ENCODE measurements at places on chromosomes 12 and 14.

GRCh38 chr14:102821252-102821651 lies 44.0 kb downstream of the TRAF3 start:
- no peak for ATAC-seq

DNA sequence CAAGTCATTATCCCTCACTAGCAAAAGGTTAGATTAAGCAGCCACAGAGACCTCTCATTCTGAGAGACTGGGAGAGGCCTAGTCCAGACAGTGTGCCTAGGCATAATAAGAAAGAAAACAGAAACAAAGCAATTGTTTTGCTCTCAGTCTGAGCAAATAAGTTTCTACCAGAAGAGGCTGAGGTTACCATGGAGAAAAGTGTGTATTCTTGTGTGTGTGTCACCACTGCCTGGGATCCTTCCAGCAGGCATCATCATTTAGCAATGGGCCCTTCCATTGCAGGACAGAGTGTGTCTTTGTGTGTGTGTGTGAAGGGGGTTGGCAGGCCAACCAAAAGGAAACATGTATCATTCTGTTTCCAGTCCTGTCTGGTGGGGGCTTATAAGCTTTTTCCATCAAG lies 3.7 kb downstream of the EFS start:
- peak; percentile 71 for ATAC-seq

GRCh38 chr14:60211153-60211552 lies 37.9 kb upstream of the PPM1A start:
- ATAC-seq, result no peak

DNA sequence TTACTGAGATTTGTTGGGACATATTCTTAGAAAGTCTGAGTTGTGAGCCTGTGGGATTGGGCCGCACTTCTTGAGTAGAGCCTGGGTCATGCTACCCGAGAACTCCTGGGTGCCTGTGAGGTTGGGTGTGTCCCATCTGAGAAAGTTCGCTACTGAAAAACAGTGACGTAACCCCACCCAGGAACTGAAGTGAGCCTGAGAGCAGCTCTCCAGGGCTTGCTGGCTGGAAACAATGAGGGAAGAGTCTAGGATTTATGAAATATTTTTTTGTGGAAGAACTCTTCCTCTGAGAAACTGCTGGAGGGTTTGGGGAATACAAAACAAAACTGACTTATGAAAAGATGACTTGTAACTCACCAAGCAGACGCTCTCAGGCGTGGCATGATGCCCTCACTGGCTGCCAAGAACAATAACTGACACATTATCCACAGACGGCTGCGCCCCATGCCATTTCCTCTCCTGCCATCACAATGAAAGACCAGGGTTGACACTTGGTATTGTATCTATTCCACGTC lies 69.2 kb downstream of the RASSF3 start:
- peak; percentile 78 for ATAC-seq

DNA sequence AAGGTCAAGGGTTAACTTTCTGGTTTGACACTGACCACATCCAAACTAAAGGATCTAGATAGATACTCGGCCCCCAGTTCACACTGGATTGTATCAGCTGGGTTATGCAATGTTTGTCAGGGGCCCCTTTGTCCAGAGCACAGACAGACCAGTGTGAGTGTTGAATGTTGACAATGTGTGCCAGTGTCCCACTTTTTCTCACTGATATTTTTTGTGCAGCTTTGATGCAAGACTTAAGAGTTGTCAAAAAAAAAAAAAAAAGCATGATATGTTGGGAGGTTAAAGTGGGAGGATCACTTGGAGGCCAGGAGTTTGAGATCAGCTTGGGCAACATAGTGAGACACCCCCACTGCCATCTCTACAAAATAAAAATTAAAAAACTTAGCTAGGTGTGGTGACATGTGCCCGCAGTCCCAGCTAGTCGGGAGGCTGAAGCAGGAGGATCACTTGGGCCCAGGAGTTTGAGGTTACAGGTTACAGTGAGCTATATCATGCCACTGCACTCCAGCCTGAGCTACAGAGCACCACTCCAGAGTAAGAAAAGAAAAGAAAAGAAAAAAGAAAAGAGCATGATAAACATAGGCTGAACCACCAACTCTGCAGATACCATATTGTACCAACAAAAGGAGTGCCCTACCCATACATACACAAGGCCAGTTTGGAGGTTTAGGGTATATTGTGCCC lies 97.5 kb downstream of the LGR5 start:
- no peak for ATAC-seq

DNA sequence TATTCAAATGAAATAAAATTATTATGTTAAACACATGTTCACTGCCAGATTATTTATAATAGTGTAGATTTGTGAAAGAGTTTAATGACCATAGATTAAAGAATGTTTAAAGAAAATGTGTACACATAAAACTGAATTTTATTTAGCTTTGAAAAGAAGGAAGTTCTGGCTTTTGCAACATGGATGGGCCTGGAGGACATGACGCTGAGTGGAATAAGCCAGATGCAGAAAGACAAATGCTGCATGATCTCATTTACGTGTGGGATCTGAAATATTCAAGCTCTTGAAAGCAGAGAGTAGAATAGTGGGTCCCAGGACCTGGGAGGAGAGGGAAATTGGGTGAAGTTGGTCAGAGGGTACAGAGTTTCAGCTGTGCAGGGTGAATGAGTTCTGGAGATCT lies 1261.2 kb downstream of the TMEM121 start:
- ATAC-seq, result no peak

Data from activated T-helper 17 cell treated with anti-CD3 and anti-CD28 coated beads, Interleukin-2, amount 50 U/mL, for 72 hours (primary cell).